Eye (tissue), 1 donor: ENCODE measurements at places on chromosomes 2 and 18.

DNA sequence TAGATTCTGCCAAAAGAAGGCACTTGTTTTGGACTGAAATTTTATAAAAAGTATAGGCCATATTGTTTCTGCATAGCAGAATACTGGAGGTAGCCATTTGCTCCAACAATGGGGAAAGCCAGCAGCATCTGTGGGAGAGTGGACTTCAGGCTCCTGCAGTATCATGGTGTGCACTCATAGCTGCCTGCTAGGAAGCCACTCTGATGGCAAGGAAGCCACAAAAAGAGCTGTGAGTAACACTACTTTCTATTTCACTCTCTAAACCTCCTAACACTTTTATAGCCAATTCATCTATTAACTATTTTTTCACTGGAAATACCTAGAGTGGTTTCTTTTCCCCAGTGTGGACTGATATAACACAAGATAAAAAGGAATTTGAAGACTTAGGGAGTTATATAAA is 144.4 kb upstream of the KCNJ3 start:
- no peak for DNase-seq

GRCh38 chr2:219638948-219639755 is 11.7 kb downstream of the SLC4A3 start:
- DNase-seq, result no peak

- no peak for DNase-seq
These were observed 29.2 kb downstream of the SPATS2L start for GRCh38 chr2:200335657-200336056.

- no peak for DNase-seq
These were observed 124.5 kb downstream of the SMAD7 start for GRCh38 chr18:48826271-48826670.
